ENCODE measurements at places on chromosomes 3 and 15. TPM values are rescaled to one million over a fixed set of nuclear protein-coding genes. Genes with fewer than 3 reads are reported as not detected.

Gene SLC41A3
- 31.2 TPM for polyA plus RNA-seq

Gene SLC12A8
- polyA plus RNA-seq, result not detected

Gene KLF15
- polyA plus RNA-seq, result not detected

Gene ABI3BP
- polyA plus RNA-seq, result not detected

Gene GHSR
- polyA plus RNA-seq, result not detected

Gene GUCA1C
- polyA plus RNA-seq, result not detected

Gene CPLX3
- polyA plus RNA-seq, result not detected

Gene ROPN1
- not detected for polyA plus RNA-seq

Gene BTBD1
- polyA plus RNA-seq, result 39.9 TPM

Gene TLR9
- 0.16 TPM for polyA plus RNA-seq

Gene CLCN2
- polyA plus RNA-seq, result 1.1 TPM

Gene CASR
- polyA plus RNA-seq, result not detected

Gene IL20RB
- 0.33 TPM for polyA plus RNA-seq

Gene DUOXA2
- polyA plus RNA-seq, result not detected

Gene COL8A1
- not detected for polyA plus RNA-seq

Gene ACKR4
- not detected for polyA plus RNA-seq

Gene CCR3
- polyA plus RNA-seq, result not detected

Gene GASK1A
- not detected for polyA plus RNA-seq

Gene CAMP
- polyA plus RNA-seq, result not detected

Gene PLA2G4E
- polyA plus RNA-seq, result not detected

Gene SCAANT1
- polyA plus RNA-seq, result not detected

Gene TFG
- 41.6 TPM for polyA plus RNA-seq
